ENCODE measurements at places on chromosomes 2 and 18.

DNA sequence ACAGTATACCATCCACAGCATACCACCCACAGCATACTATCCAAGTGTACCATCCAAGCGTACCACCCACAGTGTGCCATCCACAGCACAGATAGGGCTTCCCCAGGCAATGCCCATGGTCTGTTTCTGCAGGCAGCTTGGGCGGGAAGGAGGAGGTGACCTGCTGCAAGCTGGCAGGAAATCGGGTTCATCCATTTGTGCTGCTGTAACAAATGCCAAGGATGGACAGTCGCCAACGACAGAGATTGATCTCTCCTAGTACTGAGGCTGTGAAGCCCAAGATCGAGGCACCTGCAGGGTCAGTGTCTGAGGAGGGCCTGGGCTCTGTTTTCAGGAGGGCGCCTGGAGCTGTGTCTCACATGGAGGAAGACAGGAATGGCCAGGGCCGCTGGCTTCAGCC lies 93.6 kb upstream of the SNTG2 start:
- no peak for DNase-seq

DNA sequence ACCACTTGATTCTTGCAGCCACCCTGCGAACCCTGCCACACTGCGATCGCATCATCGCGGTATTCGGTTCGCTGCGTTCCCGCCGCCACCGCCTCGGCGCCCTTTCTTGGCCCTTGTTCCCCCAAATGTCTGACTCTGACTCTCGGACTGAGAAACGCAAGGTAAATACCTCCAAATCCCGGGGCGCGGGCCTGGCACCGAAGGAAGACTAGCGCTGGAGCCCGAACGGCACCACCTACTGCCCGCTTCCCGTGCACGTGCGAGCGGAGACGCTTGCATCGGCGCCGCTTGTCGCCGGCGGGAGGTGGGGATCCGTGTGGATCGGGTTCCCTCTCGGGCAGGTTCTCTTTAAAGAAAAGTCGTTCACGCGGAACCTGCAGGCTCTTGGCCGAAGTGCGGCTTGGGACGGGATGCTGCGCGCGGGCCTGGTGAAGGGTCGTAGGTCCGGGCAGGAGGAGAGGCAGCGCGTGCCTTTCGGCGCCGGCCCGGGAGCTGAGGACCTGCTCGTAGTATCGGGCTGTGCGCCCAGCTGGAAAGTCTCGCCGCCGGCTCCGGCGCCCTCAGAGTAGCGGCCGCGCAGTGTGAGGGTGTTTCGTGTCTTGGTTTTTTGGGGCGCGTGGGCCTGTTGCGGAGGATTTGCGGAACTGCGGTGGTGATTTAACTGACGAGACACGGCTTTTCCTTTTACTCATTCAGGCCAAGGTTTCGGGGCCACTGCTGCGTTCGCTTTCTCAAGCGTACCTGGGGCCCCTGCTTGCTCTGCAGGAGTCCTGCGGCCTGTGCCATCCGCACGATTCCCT lies 514 bp downstream of the BCL2L11 start:
- peak; percentile 75 for DNase-seq

- no peak for DNase-seq
Observed at GRCh38 chr2:32775954-32776353, 148.1 kb downstream of the TTC27 start.

DNA sequence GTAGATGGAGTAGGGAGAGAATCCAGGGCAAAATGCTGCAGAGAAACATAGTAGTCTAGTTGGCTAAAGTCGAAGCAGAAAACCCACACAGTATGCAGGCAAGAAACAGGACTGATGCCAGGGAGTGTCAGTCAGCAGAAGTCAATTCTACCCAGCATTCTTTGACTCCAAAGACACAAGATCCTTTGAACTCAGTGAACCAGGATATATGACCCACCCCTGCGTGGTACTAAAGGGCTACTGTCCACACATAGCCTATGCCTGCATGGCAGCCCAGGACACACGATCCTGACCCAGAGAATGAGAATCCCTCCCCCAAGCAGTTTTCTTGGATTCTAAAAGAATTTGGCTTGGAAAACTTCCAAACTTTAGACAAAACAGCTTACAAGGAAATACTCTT lies 42.5 kb downstream of the ALK start:
- DNase-seq: no peak

DNA sequence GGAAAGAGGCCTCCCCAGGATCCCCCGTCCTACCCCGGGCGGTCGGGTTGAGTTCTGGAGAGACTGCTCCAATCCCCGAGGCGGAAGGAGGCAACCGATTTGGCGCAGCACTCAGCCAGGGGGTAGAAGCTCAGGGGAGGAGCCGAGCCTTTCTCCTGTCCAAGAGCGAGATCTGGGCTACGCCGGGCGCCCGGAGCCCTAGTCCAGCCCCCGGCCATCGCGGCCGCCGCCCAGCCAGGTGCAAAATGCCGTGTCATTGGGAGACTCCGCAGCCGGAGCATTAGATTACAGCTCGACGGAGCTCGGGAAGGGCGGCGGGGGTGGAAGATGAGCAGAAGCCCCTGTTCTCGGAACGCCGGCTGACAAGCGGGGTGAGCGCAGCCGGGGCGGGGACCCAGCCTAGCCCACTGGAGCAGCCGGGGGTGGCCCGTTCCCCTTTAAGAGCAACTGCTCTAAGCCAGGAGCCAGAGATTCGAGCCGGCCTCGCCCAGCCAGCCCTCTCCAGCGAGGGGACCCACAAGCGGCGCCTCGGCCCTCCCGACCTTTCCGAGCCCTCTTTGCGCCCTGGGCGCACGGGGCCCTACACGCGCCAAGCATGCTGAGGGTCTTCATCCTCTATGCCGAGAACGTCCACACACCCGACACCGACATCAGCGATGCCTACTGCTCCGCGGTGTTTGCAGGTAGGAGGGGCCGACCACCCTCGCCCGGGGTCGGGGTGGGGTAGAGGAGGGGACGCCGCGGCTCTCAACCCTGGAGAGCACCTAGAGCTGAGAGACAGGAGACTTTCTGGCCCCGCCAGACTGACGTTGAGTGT lies at the start of gene DYSF:
Gene DYSF, plus strand, starts transcription at position 158 of the 817 bp plus-strand sequence.
- DNase-seq: peak; percentile 88
